ENCODE measurements at places on chromosomes 3 and 15.

DNA sequence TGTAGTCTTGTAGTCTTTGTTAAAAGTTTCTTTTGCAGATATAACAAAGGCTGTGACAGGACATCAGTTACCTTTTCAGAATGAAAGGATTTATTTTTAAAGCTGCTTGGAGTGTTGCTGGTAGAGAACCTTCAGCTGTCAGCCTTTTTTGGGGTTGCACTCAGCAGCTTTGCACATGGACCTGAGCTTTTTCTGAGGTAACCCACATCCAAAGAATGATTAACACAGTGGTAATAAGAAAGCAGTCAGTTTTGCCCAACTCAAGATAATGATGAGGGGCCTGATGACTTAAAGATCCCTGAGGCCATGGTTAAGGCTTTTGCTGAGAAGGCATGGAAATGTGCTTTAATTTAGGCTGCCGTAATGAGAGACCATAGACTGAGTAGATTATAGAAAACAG lies 1042.7 kb downstream of the PLOD2 start:
- no peak for DNase-seq

DNA sequence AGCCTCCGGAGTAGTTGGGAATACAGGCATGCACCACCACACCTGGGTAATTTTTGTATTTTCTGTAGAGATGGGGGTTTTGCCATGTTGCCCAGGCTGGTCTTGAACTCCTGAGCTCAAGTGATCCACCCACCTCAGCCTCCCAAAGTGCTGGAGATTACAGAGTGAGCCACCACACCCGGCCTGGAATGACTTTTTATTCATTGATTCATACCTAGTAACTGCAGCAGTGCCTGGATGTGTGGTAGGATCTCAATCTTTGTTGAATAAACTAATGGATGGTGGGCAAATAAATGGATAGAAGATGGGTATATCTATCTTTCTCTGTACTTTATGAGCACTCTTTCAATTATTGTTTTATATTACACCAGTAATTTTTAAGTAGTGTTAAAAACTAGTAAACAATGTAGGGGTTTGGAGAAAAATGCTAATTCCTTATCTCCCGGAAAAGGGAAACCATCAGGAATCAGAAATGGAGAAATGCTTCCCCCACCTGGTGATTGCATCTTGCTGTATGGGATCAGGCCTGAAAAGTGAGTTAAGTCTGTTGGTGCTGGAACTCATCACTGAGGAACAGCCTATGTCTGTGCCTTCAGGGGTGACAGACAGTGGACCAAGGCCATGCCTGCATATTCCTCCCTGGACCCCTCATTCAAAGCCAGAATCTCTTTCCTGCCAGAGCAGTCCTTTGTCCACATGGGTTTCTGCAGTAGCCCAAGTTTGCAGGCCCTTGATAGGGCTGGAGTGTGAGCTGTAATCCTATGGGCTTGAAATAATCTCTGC lies 161.0 kb upstream of the CTDSPL start:
- no peak for DNase-seq

DNA sequence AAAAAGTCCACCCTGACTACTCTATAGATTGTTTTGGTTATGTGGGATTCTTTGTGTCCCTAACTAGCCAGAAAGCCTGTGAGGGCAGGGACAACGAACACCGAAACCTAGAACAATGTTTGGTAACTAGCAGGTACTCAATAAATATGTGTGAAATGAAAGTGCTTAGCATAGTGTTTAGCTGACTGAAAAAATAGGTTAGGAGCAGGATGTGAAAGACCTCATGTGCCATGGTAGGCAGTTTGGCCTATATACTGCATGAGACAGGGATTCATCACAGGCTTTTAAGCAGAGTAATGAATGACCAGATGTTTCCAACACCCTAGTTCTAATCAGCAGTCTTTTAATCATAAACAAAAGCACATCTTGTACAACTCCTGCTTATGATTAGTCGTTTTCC lies 64.2 kb downstream of the MYO5A start:
- DNase-seq, result no peak

DNA sequence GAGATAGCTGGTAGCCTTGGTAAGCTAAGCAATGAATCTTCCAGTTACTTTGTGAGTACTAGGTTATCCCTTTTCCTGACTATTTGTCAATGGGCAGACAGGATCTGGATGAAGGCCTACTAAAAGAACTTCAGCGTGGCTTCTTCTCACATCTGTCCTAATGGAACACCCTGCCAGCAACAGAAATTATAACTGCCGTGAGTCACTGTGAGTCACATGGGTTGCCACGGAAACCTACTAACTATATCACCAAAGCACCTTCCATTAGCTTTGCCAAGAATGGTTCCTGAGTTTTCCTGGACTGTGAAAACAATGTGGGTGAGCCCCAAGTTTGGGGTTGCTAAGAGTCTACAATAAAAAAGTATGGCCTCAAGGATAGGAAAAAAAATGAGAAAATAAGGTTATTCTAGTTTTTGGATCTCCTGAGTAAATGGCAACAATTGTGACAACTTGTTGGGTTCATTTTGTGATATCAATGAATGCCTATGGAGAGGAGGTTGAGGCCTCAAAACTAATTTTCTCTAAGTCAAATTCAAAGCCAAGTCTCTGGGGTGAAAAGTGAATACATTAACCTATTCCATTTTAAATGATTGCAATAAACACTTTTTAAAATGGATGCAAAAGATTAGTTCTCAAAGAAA lies 195.1 kb upstream of the ICE2 start:
- DNase-seq, result peak; percentile 90

GRCh38 chr15:44698641-44699040 lies 12.5 kb downstream of the PATL2 start:
- no peak for DNase-seq

All from astrocyte of the cerebellum (primary cell).